Hepatocyte (in vitro differentiated cells): ENCODE measurements at places on chromosomes 3 and 15.
A peak's percentile ranks its signal among the peaks of the same experiment; 100 is the strongest.

GRCh38 chr3:134543113-134543512, 57.3 kb downstream of the CEP63 start:
- DNase-seq = no peak

DNA sequence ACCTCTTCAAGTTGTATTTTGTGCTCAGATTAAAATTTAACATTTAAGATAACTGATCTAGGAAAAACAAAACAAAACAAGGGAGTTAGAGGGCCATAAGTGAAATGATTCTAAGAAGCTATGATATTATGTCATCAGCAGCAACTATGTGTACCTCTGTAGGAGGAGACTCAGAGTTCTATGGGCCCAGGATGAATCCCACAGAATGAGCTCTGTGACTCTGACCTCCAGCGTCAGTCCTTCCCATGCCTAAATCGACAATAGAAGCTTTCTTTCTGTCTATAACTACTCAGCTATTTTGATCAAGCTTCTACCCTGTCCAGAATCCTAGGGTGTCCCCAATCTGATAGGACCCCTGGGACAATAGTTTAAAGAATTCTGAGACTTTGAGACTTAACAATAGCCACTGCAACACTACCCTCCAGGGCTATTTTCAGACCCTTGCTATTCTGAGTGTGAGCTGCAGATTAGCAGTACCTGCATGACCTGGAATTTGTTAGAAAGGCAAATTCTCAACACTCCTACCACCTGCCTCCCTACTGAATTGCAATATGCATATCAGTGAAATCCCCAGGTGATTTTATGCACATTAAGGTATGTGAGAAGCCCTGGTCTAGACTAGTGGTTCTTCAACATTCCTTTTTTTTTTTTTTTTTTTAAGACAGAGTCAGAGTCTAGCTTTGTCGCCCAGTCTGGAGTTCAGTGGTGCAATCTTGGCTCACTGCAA, 66.7 kb downstream of the ARHGAP31 start:
- DNase-seq = no peak

DNA sequence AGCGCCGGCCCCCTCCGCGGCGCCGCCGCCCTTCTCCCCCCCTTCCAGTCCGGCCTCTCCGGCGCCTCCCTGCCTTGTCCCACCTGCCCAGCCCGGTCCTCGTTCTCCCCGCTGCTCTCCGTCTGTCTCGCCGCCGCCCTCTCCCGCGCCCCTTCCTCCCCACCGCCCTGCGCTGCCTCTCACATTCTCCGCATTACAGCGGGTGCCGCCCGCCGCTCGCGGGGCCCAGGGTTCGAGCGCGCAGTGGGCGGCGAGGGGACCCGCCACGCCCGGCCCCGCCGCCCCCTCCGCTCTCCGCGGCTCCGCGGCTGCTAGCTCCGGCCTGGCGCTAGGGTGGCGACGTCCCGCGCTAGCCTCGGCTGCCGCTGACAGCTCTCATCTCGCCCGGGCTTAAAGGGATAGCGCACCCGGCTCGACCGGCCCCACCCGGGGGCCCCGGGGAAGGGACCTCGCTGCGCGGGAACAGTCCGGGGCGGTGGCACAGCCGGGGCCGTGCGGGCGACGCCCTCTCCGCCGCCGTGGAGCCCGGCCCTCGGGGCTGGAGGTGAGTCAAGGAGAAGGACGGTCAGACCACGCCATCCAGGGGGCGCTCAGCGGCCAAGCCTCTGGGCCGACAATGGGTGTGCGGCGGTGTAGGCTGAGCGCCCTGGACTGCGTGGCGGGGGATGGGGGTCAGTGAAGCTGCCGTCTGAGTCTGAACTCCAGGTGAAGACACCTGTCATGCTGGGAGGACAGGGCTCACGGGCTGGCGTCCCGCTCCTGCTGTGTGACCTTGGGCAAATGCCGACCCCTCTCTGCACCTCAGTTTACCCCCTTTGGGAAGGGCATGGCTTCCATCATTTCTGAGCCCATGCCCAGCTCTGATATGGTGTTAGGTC, 187.4 kb upstream of the LINGO1 start:
- peak; percentile 71 for DNase-seq

DNA sequence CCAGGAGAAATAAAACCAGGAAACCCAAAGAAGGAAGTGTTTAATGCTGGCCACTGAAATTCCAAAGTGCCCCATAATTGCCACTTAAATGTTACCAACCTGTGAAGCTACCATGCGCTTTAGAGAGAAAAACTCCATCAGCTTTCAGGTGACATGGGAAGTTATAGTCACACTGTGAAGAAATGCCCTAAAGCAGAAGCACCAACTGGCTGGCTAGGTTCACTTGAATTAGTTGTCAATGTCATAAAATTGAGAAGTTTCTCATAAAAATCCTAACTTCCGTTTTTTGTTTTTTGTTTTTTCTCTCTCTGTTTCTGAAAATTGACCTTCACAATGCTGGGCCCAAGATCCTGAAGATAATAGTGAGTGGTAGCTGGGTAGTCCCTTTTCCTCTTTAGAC, 167.9 kb upstream of the CTNNB1 start:
- no peak for DNase-seq

DNA sequence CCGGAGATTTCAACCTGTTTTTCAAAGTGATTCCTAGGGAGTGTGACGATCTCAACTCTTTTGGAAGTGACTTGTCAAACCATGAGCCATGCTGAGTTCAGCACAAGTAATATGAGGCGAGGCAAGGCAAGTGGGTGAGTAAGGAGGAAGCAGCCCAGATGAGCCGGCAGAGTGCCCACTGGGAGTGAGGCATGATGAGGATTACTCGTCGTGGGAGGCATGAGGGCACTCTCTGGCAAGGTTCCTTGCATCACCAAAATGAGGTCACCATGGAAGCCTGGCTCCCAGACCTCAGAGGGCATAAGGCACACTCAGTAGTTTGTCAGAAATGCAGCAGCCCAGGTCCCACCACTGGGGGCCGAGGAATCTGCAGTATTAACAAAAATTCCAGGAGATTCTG, 636.1 kb downstream of the MAGI1 start:
- no peak for DNase-seq

- no peak for DNase-seq
These were observed 12.4 kb upstream of the FGF7 start for GRCh38 chr15:49410641-49411040.

DNA sequence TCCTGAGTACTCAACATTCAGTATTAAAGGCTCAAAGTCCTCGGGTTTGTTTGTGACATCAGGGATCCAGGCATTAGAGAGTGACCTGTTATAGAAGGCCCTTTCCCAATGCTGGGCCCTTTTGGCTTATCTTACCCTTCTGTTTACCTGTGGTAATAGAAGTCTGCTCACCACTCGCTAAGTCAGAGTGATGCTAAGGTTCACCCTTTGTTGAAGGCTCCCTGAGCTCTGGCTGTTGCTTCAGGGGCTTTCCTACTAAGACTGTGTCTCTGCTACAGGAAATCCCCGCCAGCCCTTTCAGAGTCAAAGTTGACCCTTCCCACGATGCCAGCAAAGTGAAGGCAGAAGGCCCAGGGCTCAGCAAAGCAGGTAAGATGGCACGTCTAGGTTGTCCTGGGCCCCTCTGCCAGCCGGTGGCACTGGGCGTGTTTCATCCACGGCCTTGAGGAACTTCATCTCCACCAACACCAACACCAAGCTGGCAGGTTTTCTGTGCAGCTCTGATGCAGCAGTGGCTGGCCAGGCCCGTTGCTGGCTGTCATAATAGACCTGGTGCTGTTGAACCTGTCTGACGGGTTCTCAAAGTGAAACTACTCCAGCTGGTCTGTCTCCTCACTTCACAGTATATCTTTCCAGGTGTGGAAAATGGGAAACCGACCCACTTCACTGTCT, 99.1 kb downstream of the DNASE1L3 start:
- peak; percentile 78 for DNase-seq

DNA sequence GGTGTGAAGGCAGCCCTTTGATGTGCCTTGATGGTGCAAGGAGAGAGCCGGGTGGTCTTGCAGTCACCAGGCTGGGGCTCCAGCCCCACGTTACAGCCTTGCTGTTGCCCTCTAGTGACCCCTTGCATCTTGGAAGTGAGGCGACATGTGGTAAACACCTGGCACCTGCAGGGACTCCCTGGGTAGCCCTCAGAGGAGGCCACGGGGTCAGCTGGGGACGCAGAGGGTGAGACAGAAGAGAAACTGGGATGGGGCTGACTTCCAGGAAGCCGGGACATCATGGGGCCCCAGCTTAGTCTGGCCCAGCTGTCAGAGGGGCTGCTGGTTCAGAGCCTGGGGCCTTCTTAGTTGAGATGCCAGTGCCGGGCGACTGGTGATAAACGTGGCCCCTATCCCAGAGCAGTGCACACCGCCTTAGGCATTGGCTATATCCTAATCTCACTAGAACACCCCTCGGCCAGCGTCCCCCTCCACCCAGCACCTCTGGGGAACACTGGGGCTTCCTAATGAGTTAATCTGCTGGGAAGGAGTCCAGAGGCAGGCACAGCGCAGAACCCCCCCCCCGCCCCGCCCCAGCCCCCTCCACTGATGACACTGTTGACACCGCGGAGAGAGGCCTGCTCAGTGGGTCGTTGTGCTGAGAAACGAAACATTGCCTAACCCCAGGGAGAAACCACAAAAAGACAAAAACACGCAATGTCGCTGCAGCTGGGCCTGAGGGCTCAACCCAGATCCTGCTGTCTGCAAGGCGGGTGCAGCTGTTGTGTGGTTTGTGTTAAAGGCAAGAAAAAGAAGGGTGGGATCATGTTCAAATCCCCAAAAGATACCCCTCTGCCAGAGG, 60.5 kb upstream of the KLF13 start:
- DNase-seq = no peak

DNA sequence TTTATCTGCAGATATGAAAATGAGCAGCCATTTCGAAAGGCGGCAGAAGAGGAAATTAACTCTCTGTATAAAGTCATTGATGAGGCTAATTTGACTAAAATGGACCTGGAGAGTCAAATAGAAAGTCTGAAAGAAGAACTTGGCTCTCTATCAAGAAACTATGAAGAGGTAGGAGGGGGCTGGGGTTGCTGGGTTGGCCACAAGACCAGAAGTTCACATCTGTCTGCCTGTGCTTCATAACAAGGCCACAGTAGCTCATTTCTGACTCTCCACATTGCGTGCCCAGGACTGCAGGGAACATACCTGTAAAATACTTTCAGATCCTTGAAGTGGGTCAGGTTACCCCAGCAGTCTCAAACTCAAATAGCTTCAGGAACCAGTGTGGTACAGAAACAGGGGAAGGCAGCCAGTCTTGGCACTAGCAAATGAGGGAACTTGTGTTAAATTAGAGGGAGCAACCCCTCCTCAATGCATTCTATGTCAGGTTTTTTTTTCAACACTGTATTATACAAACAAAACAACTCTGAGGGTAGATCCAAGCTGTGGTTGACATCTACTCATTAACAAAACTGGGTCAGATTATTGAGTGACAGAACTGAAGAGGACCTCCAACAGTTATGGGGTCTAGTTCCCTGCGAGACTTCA, 48.7 kb downstream of the BFSP2 start:
- no peak for DNase-seq

GRCh38 chr3:17258823-17259436, 374.2 kb downstream of the PLCL2 start:
- DNase-seq = peak; percentile 48

GRCh38 chr15:99402014-99402729, 150.9 kb downstream of the LRRC28 start:
- DNase-seq = no peak

DNA sequence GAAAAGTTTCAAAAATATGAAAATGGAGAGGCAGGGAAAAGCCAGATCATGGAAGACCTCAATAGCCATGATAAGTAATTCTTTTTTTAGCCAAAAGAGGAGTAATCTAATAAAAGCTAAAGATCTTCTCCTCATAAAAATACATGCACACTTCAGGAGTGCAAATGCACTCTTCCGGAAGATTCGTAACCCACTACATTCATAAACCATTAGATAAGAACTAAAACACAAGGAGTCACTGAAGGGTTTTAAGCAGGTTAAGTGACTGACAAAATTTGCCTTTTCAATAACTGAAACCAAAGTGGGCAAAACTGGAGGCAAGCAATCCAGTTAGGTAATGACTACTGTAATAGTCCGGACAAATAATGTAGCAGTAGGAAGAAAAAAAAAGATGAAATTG, 46.0 kb downstream of the UBE3A start:
- DNase-seq = no peak

DNA sequence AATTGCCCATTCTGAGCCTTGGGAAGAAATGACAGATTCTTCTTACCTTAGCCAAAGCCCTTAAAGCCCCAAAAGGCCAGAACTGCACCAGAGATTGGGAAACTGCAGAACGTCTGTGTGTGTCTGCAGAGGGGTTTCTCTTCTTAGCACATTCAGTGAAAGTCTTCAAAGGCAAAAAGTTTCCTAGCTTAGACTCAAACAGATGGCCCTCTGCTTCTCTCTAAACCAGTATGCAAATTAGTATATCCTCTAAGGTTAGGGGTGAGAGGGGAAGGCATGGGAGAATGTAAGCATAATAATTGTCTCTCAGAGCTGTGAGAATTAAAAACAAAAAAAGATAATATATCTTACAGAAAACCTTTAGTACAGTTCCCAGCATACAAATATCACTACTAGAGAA, 334.0 kb upstream of the MCTP2 start:
- DNase-seq = no peak

- DNase-seq = no peak
These were observed 796.2 kb downstream of the NAALADL2 start for GRCh38 chr3:175655351-175655750.

DNA sequence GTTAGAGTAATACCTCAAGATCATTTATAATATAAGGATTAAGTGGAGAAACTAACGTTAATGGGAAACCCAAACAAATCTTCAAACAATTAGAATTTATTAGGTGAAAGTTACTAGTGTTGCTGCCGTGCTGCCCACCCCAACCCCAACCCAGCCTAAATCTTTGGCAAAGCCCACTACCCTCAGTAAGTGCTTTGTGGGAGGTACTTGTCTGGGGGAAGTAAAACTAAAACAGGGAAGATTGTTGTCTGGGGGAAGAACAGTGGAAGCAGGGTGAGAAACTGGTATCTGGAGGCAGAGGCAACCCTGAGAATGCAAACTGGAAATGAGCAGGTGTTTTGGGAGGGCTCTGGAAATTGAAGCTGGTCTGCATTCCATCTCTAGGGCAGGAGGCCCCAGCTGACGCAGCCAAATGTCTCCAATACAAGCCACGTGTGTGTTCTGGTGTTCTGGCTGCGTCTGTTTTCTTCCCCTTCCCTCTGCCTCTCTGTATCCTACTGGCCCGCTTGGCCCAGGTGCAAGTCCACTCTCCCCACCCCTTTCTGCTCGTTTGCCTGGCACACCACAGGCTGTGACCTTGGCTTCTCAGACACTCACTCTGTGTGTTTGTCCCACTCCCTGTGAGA, 32.7 kb downstream of the FEM1B start:
- peak; percentile 43 for DNase-seq

DNA sequence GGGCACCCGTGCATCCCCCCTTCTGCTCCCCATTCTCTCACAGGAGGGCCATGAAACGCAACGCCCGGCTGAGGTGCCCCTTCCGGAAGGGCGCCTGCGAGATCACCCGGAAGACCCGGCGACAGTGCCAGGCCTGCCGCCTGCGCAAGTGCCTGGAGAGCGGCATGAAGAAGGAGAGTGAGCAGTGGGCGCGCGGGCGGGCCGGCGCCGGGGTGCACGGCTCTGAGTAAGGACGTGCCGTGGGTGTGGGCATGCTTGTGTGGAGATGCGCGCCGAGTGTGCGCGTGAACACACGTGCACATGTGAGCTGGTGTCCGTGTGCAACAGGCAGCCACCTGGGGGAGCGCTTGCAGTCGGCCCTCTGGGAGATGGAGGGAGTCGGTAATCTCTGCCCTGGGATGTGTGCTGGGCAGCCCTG, 28.1 kb downstream of the NR1I2 start:
- peak; percentile 23 for DNase-seq

GRCh38 chr3:133991637-133992036, 38.1 kb downstream of the SLCO2A1 start:
- no peak for DNase-seq
